ENCODE measurements at places on chromosomes 16 and 17.
A peak's percentile ranks its signal among the peaks of the same experiment; 100 is the strongest.

DNA sequence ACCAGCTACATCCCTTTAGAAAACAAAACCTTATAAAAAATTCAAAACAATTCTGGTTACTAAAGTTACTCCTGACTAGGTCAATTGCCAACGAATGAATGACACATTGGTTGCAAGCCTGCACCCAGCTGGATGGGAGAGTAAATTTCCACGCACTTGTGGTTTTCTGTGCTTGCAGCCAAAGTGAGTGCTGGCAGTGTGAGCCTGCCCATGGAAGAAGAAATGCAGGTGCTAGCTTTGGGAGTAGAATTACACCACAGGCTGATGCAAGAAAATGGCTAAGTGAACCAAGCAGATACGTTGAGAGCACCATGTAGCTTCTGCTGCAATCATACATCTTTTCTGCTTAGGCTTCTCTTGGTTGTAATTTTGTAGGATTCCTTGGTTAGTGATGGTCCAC, 74.6 kb downstream of the SYCE1L start:
- no peak for DNase-seq

GRCh38 chr16:57999971-58000705, at the start of gene ZNF319:
Gene ZNF319 (minus strand): TSS chr16:58000672. CDS start chr16:57998265, 2,407 bp downstream.
- DNase-seq: no peak

GRCh38 chr16:74249254-74249653, 47.4 kb upstream of the PSMD7 start:
- DNase-seq: peak; percentile 19

GRCh38 chr17:75895370-75896155, 1.2 kb downstream of the TRIM65 start:
- peak; percentile 48 for DNase-seq

- DNase-seq: no peak
Measured at GRCh38 chr16:27347930-27348685, 34.3 kb downstream of the IL4R start.

- DNase-seq: no peak
Measured at GRCh38 chr16:1708083-1708767, 2.2 kb downstream of the MAPK8IP3 start.

GRCh38 chr17:75267411-75268232, 3.4 kb downstream of the MIF4GD start:
- DNase-seq: no peak

DNA sequence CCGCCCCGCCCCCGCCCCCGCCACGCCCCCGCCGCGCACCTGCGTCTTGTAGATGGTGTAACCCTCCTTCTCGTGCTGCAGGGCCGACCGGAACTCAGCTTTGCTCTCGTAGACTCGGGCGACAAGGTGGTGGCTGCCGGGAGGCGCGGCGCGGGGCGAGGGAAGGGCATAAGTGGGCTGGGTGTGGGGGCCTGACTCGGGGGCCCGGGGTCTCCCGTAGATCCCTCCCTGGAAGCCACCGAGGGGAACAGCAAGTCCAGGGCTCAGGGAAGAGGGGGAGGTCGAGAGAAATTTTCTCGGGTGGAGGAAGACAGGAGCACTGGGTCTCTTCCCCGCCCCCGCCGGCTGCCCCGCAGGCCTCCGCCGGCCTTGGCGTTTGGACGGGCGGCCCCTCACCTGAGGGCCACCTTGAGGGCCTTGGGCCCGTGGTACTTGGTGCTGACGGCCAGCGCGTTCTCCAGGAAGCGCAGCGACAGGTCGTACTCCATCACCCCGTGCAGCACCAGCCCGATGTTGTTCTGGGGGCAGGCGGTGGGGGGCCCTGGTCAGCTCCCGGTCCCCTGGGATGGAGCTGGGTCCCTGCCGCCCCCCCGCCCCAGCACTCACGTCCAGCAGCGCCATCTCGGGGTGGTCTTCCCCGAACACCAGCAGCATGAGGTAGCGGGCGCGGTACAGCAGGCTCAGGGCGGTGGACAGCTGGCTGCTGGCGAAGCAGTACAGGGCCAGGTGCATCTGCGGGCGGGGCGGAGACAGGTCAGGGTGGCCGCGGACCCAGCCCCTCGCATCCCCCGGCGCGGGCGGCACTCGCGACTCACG, 19.4 kb downstream of the CLUH start:
- DNase-seq: no peak
